ENCODE measurements at places on chromosomes 3 and 15.

DNA sequence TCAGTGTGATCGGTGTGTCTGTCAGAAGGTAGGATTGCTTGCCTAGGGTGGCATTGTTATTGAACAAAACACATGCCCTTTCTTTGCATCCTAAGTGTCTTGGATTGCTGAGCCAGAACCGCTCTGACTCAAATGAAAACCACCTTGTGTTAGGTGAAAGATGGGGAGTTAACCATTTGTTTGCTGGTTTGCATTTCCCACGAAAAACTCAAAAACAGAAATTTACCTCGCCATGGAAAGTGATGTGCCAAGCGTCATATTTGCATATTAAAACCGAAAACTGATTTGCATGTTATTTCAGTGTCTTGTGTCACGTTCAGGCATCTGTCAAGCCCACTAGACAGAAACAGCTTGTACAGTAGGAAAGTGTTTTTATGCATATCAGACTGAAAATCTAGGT is 474.6 kb upstream of the TPRG1 start:
- no peak for DNase-seq

DNA sequence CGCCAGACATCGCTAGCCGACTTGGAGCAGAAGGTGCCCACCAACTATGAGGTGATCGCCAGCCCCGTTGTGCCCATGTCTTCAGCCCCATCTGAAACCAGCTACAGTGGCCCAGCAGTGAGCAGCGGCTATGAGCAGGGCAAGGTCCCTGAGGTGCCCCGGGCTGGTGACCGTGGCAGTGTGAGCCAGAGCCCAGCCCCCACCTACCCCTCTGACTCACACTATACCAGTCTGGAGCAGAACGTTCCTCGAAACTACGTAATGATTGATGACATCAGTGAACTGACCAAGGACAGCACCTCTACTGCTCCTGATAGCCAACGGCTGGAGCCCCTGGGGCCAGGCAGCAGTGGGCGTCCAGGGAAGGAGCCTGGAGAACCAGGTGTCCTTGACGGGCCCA is 12.9 kb upstream of the APEH start:
- DNase-seq: no peak

DNA sequence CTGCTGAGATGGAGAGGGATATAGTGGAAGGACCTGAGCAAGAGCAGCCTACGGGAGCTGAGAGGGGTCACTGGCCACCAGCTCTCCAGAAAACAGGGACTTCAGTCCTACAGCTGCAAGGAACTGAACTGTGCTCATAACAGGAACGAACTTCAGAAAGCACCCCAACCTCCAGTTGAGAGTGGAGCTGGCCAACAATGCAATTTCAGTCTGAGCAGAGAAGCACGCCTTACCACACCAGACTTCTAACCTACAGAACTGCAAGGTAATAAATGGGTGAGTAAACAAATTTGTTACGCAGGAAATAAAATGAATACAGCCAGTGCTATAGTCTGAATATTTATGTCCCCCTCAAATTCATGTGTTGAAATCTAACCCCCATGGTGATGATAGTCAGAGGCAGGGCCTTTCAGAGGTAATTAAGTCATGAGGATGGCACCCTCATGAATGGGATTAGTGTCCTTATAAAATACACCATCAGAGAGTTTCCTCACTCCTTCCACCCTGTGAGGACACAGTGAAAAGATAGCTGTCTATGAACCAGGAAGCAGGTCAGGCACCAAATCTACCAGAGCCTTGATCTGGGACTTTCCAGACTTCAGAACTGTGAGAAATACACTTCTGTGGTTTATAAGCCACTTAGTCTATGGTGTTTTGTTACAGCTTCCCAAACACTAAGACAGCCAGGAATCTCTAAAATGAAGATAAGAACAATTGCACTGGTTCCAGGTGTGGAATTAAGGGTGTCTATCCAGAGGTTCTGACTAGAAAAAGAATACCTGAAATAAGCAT is 58.6 kb downstream of the SYNM start:
- no peak for DNase-seq

DNA sequence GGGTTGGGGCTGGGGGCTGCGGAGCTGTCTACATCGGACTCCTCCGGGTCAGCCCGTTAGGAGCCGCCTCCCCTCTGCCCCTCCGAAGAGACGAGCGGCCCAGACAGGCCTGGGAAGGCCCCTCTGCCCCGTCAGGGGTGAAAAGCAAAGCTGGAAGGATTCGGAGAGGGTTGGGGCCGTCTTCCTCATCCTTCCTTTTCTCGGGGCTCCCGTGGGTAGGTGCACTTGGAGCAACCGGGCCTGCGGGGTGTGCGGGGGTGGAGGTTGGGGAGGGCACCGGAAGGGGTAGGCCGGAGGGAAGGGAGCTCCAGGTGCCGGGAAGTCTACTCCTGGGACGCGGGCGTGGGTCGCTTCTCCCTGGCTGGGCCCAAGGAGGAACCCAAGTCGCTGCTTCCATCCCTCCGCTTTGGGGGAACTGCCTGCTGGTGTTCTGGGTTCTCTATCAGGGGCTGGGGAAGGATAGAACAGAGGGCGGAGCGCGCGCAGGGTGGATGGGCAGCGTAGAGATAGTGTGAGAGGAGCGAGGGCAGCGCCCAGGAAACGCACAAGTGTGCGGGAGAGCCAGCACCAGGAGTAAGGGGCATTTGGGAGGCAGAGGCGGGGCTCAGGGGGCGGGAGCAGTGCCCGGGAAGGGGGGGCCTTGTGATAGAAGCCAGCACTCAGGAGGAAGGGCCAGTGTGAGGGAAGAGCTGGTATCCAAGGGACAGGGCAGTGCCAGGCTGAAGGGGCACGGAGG is 590 bp downstream of the POLR2H start:
- DNase-seq: no peak

- DNase-seq: no peak
Observed at GRCh38 chr15:58057559-58057958, 8.0 kb downstream of the ALDH1A2 start.

- no peak for DNase-seq
Observed at GRCh38 chr3:130380398-130380797, 34.9 kb downstream of the COL6A5 start.

DNA sequence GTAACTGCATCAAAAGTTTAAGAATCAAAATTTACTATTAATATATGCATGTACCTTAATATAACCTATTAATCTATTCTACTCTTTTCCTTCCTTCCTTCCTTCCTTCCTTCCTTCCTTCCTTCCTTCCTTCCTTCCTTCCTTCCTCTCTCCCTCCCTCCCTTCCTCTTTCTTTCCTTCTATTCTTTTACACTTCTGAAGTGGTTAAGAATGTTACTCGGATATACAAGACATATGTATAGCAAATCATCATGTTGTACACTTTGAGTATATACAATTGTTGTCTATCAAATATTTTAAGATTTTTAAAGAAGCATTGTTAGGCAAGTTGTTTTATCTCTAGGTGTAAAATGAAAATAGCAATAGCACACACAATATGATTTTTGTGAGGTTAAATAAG is 713.1 kb upstream of the NAALADL2 start:
- no peak for DNase-seq

- DNase-seq: no peak
Observed at GRCh38 chr15:73952171-73952912, 26.1 kb downstream of the LOXL1 start.

DNA sequence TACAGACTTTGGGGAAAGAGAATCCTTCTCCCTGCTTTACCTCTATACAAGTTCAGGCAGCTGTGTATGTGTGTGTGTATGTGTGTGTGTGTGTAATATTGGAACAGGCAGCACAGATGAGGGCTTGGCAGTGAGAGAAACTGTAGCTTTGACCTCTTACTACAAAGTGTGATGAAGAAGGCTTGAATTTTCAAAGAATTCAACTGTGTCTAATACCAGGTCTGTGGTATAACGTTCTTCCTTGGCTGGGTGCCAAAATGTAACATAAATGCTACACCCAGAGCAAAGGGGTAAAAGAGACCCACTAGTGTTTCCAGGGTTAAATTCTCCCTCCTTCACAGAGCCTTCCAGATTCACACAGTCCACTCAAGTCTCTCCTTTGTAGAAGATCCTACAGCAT is 51.1 kb downstream of the CHST2 start:
- no peak for DNase-seq

GRCh38 chr3:56458496-56459103 is 9.7 kb downstream of the ERC2 start:
- no peak for DNase-seq

GRCh38 chr15:34729056-34729455 is 25.7 kb downstream of the GJD2 start:
- DNase-seq: no peak

- DNase-seq: no peak
Observed at GRCh38 chr3:152147748-152148147, 121.0 kb upstream of the MBNL1 start.
